B cell (primary cell): ENCODE measurements at places on chromosomes 12 and 14. TPM values are rescaled to one million over a fixed set of nuclear protein-coding genes. Genes with fewer than 3 reads are reported as not detected.

DNA sequence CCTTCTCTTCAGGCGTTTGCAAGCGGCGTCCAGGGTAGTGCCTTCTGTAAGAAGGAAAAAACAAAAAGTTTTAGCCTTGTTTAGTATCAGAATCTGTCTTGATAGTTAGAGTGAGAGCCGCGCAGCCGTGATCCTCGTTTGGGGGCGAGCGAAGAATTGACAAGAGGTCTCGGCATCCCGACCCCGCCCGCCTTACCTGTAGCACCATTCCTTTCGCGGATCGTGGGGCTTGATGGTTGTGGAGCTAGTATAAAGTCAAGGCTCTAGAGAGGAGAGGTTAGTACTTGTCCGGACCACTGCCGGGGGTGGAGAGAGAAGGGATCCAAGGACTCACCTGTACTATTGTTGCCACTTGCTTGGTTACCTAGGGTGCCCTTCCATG is 494 bp downstream of the TMTC3 start:
- H3K4me3 ChIP-seq = peak overlapping the region; percentile 82
- H3K4me1 ChIP-seq = peaks cover 12% of the 10 kb centered on the region

DNA sequence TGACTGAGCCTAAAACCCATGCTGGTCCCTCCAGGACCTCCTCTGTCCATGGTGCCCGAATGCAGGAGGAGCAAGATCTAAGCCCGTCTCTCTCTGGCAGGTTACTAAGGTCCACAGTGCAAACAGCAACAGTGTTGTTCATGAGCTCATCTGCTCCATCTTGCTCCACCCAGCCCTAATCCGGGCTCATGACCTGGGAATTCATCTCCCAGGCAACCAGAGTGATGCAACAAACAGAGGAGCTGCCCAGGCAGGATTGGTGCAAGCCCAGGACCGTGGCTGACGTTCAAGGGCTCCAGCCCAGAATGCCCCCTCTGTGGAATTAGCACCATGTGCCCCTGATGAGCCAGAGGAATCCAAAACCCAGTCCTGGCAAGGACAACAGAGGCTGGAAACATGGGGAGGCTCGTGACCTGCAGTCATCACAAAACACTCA is 29.9 kb downstream of the HSPB8 start:
- H3K27me3 ChIP-seq = no peaks in the 10 kb centered on the region
- no peaks in the 10 kb centered on the region for H3K4me1 ChIP-seq
- DNase-seq = peak; percentile 3
- H3K4me3 ChIP-seq = no peak overlapping the region
- H3K36me3 ChIP-seq = no peaks in the 10 kb centered on the region

DNA sequence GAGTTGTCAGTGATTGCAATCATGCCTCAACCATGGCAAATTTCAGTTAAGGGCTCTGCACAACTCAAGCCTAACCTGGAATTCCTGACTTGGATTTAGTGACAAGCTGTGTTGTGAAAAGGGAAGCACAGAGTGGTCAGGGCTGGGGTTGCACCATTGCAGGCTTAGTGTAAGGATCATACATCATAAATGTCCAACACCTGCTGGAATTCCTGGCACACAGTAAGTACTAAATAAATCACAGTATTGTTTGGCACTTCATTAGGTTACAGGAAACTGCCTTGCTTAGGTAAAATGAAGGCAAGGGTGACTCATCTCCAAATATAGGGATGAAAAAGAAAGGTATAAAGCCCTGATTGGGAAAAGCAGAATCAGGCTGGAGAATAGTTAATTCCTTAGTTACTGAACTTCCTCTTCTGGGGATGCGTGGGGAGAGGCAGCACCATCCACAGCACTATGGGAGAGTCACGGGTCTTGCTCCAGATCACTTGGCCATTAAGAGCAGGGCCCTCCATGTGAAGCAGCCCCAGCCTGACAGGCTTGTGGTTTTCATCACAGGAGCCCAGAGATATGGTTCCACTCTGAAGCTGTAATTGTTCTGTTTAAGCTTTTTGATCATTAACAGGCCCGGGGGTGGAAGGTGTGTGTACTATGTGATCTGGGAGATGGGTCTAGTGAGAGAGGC is 39.7 kb downstream of the SLC8A3 start:
- H3K27me3 ChIP-seq = no peaks in the 10 kb centered on the region
- H3K27ac ChIP-seq = no peak overlapping the region
- H3K36me3 ChIP-seq = no peaks in the 10 kb centered on the region
- H3K4me3 ChIP-seq = no peak overlapping the region

- H3K4me1 ChIP-seq = no peaks in the 10 kb centered on the region
- H3K36me3 ChIP-seq = no peaks in the 10 kb centered on the region
- no peak for DNase-seq
- no peak overlapping the region for H3K4me3 ChIP-seq
- no peak overlapping the region for H3K27ac ChIP-seq
- H3K27me3 ChIP-seq = no peaks in the 10 kb centered on the region
These were observed 12.6 kb upstream of the KLHDC2 start for GRCh38 chr14:49755378-49755777.

DNA sequence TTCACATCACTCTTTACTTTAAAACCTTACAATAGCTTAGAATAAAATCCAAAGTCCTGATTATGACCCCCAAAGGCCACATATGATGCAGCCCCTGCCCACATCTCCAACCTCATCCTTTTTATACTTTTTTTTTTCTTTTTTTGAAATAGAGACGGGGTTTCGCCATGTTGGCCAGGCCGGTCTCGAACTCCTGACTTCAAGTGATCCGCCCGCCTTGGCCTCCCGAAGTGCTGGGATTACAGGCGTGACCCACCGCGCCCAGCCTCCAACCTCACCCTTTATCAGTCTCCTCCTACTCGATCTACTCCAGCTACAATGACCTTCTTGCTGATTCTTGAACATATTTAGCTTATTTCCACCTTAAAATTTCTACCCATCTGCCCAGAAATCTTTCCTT is 1.2 kb upstream of the MAPKAPK5 start:
- DNase-seq = no peak
- peaks cover 9% of the 10 kb centered on the region for H3K36me3 ChIP-seq
- no peaks in the 10 kb centered on the region for H3K27me3 ChIP-seq
- peaks cover 28% of the 10 kb centered on the region for H3K4me1 ChIP-seq
- peak overlapping the region; percentile 87 for H3K27ac ChIP-seq
- peak overlapping the region; percentile 99 for H3K4me3 ChIP-seq

GRCh38 chr14:90538095-90538494 is 141.3 kb downstream of the CALM1 start:
- no peaks in the 10 kb centered on the region for H3K36me3 ChIP-seq
- H3K4me1 ChIP-seq = no peaks in the 10 kb centered on the region
- H3K27ac ChIP-seq = no peak overlapping the region
- H3K4me3 ChIP-seq = no peak overlapping the region
- no peaks in the 10 kb centered on the region for H3K27me3 ChIP-seq

DNA sequence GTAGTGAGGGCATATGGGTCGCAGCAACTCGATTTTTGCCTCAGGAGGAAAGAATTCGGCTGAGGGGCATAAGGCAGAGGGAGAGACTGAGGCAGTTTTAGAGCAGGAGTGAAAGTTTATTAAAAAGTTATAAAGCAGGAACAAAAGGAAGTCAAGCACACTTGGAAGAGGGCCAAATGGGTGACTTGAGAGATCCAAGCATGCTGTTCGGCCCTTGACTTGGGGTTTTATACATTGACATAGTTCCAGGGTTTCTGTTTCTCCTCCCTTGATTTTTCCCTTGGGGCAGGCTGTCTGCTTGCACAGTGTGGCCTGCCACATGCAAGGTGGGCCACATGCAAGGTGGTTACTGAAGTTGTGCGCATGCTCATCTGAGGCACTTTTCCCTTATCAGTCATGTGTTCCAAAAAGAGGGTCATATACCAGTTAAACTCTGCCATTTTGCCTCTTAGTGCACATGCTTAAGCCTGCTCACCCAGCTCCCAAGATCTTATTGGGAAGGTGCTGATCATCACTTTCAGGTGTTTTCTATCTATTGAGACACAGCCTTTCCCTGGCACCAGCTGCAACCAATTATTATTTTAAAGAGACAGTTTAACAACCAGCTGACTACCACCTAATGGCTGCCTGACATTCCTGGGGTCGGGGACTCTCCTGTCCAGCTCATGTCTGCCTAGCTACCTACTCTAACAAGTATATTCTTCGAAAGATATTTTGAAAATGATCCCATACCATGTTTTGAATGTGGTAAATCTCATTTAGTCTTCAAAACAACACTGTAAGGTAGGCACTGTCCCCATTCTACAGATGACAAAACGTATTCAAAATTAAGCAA is 19.9 kb downstream of the PTGER2 start:
- peaks cover 17% of the 10 kb centered on the region for H3K27me3 ChIP-seq
- H3K4me1 ChIP-seq = no peaks in the 10 kb centered on the region
- DNase-seq = no peak
- H3K4me3 ChIP-seq = no peak overlapping the region
- H3K36me3 ChIP-seq = no peaks in the 10 kb centered on the region

The PTGER2 gene
- total RNA-seq = 0.32 and 0.44 TPM in 2 replicates

The NEDD1 gene
- total RNA-seq = 16.8 and 20.3 TPM in 2 replicates

- H3K27me3 ChIP-seq = no peaks in the 10 kb centered on the region
- H3K36me3 ChIP-seq = no peaks in the 10 kb centered on the region
- H3K27ac ChIP-seq = no peak overlapping the region
- no peaks in the 10 kb centered on the region for H3K4me1 ChIP-seq
- no peak for DNase-seq
These were observed 77.9 kb downstream of the NPAS3 start for GRCh38 chr14:33016613-33017012.

DNA sequence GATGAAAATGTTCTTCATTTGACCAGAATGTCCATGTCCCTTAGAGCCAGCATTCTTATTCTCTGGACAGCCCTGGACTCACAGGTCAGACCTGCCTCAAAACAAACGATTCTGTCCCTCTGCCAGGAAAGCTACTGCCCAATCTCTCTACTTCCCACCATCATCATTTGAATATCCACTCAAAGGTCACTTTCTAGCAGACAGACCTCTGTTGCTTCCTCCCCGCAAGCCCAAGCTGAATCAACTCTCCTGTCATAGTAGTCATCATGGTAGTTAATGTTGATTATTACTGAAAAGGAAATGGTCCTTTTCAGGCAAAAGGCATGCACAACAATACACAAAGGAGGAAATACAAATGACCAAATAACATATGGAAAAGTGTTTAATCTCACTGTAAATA is 39.6 kb upstream of the CPM start:
- no peaks in the 10 kb centered on the region for H3K36me3 ChIP-seq
- H3K27ac ChIP-seq = no peak overlapping the region
- no peak overlapping the region for H3K4me3 ChIP-seq
- no peaks in the 10 kb centered on the region for H3K27me3 ChIP-seq
- DNase-seq = no peak

DNA sequence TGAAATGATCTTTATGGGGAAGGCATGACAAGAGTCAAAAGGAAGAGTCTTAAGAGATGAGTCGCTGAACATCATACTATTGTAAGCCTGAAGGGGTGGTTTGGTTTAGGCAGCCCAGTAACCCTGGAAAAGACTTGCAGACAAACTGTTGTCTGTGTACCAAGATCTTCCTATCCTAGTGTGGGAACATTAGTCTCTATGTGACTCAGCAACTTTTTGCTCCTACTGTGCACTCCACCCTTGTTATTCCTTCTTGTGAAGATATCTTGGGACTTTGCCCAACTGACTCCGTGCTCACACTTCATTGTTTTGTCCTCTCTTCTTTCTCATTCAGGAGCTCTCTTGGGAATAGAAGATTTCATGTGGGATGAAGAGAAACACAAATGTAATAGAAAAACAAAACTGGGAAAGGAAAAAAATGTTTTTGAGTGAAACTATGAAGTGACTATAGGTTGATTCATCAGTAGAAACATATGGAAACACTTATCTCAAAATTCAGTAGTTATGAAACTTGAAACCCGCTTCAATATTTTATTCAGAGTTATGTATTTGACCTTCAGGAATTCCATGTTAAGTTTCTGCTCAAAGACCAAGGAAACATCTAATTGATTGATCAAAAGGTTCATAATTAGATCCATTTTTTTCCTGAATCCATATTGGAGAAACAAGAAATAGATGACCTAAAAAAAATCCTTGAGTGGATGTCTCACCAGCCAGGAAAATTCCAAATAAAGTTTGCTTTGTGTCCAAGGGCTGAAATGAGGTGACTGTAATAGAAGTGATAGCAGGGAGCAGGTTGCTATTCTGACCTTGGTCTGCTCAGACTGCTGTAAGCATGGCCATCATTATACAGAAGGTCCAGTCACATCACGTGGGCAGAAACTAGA is 67.2 kb downstream of the BTG1 start:
- DNase-seq = no peak
- H3K4me1 ChIP-seq = peaks cover 17% of the 10 kb centered on the region
- no peak overlapping the region for H3K27ac ChIP-seq
- H3K4me3 ChIP-seq = no peak overlapping the region
- H3K27me3 ChIP-seq = no peaks in the 10 kb centered on the region

The GALNT8 gene
- 1.3 and 1.6 TPM in 2 replicates for total RNA-seq

DNA sequence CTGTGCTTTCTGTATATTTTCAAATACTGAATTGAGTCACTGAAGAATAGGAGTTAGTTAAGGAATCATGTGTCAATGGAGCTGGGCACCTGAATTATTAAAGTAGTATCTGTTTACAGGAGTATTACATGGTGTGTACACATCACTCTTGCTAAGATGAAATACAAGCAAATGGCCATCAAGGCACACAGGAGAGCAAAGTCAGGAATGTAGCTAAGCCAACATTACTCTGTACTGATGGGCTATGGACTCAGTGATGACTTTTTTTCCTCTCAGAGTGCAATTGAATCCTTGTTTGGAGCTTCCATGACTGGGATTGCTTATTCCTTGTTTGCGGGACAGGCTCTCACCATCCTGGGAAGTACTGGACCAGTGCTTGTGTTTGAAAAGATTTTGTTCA is 45.5 kb downstream of the SLC4A8 start:
- H3K27ac ChIP-seq = no peak overlapping the region
- peaks cover 5% of the 10 kb centered on the region for H3K4me1 ChIP-seq
- no peaks in the 10 kb centered on the region for H3K27me3 ChIP-seq

- H3K27ac ChIP-seq = no peak overlapping the region
- peaks cover 4% of the 10 kb centered on the region for H3K27me3 ChIP-seq
- H3K4me1 ChIP-seq = peaks cover 17% of the 10 kb centered on the region
- DNase-seq = no peak
- H3K4me3 ChIP-seq = no peak overlapping the region
These were observed 1.6 kb downstream of the ADGRD1 start for GRCh38 chr12:130955238-130955816.

GRCh38 chr12:41998436-41998835 is 146.2 kb downstream of the GXYLT1 start:
- DNase-seq = no peak
- no peaks in the 10 kb centered on the region for H3K27me3 ChIP-seq
- H3K4me3 ChIP-seq = no peak overlapping the region

GRCh38 chr12:131673888-131674257 is 37.0 kb upstream of the SFSWAP start:
- no peak overlapping the region for H3K27ac ChIP-seq
- H3K4me1 ChIP-seq = no peaks in the 10 kb centered on the region
- H3K27me3 ChIP-seq = no peaks in the 10 kb centered on the region
- no peak overlapping the region for H3K4me3 ChIP-seq
- DNase-seq = no peak
- H3K36me3 ChIP-seq = no peaks in the 10 kb centered on the region

GRCh38 chr12:27566159-27566558 is 42.2 kb downstream of the PPFIBP1 start:
- no peak overlapping the region for H3K4me3 ChIP-seq
- DNase-seq = no peak
- no peaks in the 10 kb centered on the region for H3K27me3 ChIP-seq
- H3K27ac ChIP-seq = no peak overlapping the region
- no peaks in the 10 kb centered on the region for H3K36me3 ChIP-seq
- H3K4me1 ChIP-seq = no peaks in the 10 kb centered on the region

The RNU4-1 gene
- total RNA-seq = 3,269 and 3,426 TPM in 2 replicates
